ENCODE measurements at places on chromosomes 5 and 9. TPM values are rescaled to one million over a fixed set of nuclear protein-coding genes. Genes with fewer than 3 reads are reported as not detected.

Gene TAF1L
- total RNA-seq = not detected

Gene WDR70
- total RNA-seq = 21.5 TPM

Gene DMRT3
- not detected for total RNA-seq

Gene FOCAD
- total RNA-seq = 29.0 TPM

Gene COL23A1
- total RNA-seq = 20.4 TPM

Gene C5orf52
- total RNA-seq = not detected

Gene TBCA
- 119 TPM for total RNA-seq

Gene PTGDS
- total RNA-seq = 5,424 TPM

Gene PTPDC1
- total RNA-seq = 8.3 TPM

Gene CDKN2B-AS1
- total RNA-seq = 0.17 TPM

Gene PCDHA10
- 0.15 TPM for total RNA-seq

Gene CAVIN4
- total RNA-seq = 71.6 TPM

Gene MSX2
- 1.9 TPM for total RNA-seq

Gene MOB3B
- total RNA-seq = 1.7 TPM

Gene ACTBL2
- not detected for total RNA-seq

Gene KIF12
- total RNA-seq = not detected

Gene WNK2
- total RNA-seq = 250 TPM

Gene PRLR
- total RNA-seq = 0.40 TPM

Gene BNC2
- total RNA-seq = 6.3 TPM

Gene BTNL8
- 0.27 TPM for total RNA-seq

All from left ventricle myocardium superior (tissue), 1 donor.